HEK293T (cell line): ENCODE measurements at places on chromosomes 4 and X.
A peak's percentile ranks its signal among the peaks of the same experiment; 100 is the strongest.

DNA sequence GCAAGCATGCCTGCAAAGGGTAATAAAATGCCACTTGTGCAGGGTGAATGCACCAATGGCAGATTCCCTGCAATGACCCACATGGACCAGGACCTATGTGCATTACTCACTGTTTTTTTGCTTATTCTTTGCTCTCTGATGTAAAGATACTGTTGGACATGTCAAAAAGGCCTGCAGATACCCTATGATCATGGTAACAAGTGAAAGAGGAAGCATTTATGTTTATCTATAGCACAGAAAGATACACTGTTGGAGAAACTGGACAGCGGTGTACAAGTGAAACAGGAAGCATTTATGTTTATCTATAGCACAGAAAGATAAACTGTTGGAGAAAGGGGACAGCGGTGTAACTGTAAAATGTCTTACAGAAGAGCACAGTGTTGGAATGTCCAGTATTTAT lies 127.5 kb downstream of the PAPSS1 start:
- no peak for DNase-seq

GRCh38 chr4:113561092-113561491 lies 200.4 kb downstream of the CAMK2D start:
- DNase-seq: no peak

DNA sequence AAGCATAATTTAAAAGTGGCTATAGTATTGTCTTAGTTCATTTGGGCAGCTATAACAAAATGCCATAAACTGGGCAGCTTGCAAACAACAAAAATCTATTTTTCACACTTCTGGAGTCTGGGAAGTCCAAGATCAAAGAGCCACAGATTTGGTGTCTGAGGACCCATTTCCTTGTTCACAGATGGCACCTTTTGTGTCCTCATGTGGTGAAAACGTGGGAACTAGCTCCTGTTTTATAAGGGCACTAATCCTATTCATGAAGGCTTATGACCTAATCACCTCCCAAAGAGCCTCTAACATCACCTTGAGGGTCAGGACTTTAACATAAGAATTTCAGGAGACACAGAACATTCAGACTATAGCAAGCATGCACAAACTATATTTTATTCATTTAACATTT lies 126.5 kb upstream of the WDFY3 start:
- DNase-seq: no peak

DNA sequence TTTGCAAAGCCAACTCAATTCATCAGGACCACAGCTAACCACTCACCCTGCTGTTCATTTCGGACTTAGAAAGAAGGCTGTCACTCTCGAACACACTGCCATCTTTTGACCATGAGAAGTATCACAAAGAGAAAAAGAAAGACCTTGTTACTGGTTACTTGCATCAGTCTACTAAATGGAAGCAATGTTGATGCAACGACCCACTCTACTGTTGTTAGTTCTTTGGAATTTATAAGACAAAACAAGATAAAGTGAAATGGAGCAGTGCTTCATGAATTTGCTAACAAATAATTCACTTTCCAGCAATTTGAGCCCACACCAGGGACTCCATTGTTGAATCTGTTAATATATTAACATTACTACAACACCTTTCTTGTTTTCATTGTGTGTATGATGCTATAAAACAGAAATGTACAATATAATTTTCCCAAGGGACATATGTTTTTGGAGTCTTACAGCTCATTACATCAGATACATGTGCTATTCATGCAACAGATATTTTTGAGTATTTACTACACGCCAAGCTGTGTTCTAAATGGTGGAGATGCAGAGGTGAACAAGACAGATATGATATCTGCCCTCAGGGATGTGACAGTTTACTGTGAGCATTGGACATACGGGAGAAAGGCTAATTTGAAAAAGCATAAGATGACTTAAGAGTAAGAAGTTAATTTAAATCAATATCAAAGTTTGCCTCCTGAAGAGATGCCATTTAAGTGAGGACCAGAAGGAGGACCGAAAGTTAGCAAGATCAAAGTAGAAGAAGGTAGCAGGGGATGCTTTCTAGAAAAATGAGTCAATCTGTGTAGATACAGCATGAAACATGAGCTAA lies 87.2 kb downstream of the AREG start:
- DNase-seq: peak; percentile 47

- DNase-seq: no peak
Observed at GRCh38 chrX:140504371-140505324, at the start of gene SOX3. Gene SOX3, minus strand, starts transcription at chrX:140505069. Its CDS starts 9 bp downstream, at chrX:140505060.

DNA sequence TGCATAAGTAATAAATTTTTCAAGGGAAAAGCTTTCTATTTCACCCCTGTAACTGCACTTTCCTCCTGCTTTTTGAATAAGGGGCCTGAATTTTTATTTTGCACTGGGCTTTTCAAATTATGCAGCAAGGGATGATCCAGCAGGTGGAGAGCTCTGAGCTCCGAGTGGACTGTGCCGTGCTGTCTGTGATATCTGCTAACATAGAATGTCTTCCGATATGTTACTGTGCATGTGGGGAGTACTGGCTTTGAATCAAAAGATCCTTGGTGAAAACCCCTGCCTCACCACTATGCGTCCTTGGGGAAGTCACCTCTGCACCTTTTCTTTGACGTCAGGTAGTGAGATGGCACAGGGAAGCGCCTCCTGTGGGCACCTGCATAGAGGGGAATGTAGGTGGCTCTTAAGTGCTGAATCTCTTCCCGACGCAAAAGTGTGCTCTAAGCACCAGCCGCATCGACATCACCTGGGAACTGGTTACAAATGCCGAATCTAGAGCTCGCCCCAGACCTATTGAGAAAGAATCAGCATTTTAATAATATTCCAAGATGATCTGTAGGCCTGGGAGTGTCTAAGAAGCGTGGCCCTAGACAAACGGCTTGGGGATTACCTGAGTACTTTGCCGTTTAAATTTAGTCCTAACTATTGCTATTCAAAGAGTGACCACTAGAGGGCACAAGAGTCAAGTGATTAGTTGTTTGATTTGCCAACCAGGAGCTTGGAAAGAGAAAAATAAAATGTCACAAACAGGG lies 19.2 kb upstream of the WFS1 start:
- DNase-seq: peak; percentile 70

GRCh38 chr4:81136161-81136905 lies 78.7 kb downstream of the PRKG2 start:
- DNase-seq: no peak

DNA sequence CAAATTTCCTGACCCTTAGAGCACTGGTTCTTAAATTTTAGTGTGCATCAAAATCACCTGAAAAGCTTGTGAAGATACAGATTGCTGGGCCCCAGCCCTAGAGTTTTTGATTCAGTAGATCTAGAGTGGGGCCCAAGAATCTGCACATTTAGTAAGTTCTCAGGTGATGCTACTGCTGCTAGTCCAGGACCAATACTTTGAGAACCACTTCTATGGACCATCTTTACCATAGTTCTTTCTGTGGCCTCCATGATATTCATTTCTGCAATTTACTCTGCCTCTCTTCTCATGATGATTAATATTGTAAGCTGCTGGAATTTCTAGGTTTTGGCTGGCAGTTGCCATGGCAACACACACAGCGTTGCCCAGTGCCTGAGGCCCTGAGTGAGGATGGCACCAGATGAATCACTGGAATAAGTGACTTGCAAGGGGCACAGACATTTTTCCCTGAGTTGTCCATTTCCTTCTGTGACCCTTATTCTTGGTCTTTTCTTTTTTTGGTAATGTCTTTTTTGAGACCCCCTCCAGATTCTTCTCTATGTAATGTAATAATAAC lies 83.6 kb downstream of the PPP1R2C start:
- no peak for DNase-seq

- DNase-seq: no peak
Observed at GRCh38 chr4:36278789-36279188, 2.6 kb upstream of the DTHD1 start.
